ENCODE measurements at places on chromosomes 7 and 10.

GRCh38 chr10:3226960-3227744 lies 54.6 kb upstream of the PITRM1 start:
- no peak for DNase-seq

DNA sequence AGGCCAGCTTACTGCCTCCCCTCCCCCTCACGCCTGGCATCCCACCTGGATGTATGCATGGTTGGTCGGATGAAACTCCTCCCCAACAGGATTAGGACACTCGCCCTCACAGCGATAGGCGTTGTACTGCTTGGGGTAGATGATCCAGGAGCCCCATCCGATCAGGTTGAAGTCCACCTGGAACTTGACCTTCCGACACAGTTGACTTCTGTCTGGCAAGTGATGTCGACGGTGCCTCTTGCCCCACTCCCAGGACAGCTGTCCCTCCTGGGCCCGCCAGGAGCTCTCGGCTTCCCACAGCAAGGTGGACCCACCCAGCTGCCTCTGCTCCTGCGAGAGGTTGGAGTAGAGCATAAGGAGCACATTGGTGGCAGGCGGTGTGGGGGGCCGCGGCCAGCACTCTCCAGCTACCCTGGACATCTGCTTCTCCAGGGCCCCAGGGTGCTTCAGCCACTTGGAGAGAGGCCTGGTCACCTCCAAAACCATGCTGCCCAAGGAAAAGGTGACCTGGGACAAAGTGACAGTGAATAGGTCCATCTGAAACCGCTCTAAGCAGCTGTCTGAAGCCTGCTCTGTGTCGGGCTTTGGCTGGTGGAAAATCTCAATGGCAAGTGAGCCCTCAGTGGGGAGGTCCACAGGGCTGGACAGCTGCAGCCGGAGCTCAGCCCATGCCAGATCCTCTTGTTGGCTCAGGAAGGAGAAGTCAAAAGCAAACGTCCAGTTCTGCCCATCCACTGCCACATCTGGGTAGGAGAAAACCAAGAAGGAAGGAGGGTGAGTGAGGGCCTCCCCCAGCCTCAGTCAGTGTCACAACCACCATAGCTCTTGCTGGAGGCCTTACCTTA lies 6.0 kb downstream of the NODAL start:
- DNase-seq: no peak

DNA sequence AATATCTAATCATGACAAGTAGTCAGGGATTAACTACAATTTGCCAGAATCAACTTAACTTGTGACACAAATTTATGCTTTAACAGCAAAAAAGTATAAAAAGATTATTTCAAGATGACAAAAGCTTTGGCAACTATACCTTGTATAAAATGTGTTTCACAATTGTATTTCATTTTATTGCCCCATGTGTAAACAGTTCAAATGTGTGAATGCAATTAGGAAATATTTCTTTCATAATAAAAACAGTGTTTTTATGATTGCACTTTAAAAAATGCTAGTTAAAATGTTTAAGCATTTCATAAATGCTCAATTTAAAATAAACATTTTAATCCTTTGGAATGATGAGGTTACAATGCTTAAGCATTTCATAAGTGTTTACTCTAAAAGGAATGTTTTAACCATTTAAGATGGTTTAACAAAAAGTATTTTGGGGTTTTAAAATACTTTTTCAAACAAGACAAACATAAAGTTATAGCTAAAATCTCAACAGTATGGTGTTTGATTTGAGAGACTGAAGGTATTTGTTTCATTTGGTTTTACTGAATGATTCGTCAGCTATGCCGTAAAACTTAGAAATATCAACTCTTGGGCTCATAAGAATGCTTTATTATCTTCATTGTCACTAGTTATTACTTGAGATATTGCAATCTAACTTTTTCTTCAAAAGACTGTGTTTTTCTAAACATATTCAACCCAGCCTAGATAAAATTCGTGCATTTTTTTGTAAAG lies 50.1 kb downstream of the SFTPD start:
- no peak for DNase-seq

DNA sequence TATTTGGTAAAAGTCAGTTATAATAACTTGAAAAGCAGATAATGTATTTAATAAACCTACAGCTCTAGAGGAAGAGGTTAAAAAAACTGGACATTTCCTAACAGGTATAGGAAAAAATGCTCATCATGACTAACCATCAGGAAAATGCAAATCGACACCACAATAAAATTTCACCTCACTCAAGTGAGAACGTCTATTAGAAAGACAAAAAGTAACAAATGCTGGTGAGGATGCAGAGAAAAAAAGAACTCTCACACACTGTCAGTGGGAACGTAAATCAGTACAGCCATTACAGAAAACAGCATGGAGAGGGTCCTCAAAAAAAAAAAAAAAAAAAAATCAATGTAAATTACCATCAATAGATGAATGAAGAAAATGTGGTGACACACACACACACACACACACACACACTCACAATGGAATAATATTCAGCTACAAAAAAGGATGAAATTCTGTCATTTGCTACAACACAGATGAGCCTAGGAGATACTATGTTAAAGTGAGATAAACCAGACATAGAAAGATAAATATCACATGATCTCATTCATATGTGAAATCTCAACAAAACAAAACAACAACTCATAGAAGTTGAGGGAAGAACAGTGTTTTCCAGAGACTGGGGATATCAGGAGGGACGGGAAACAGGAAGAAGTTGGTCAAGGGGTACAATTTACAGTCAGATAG lies 20.1 kb downstream of the EPC1 start:
- no peak for DNase-seq

DNA sequence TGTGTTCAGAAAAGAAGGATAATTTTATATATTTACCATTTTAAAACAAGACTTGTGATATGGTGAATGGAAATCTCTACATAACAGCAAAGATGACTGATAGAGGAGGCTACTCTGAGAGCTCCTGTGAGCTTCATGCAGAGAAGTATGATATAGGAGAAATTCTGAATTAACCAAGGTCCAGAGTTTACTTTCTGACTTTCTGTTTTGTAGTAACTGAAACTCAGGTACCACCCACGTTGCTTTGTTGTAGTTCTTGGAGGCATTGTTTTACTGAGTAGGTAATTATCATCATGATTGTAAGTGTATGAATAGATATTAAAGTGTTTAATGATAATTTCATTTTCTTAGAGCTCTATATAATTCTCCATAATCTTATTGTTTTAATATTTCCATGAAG lies 18.0 kb upstream of the SFR1 start:
- DNase-seq: no peak

GRCh38 chr10:58137813-58138212 lies 129.9 kb downstream of the IPMK start:
- DNase-seq: no peak

- DNase-seq: no peak
Measured at GRCh38 chr7:139361523-139361922, 1.8 kb downstream of the LUC7L2 start.

DNA sequence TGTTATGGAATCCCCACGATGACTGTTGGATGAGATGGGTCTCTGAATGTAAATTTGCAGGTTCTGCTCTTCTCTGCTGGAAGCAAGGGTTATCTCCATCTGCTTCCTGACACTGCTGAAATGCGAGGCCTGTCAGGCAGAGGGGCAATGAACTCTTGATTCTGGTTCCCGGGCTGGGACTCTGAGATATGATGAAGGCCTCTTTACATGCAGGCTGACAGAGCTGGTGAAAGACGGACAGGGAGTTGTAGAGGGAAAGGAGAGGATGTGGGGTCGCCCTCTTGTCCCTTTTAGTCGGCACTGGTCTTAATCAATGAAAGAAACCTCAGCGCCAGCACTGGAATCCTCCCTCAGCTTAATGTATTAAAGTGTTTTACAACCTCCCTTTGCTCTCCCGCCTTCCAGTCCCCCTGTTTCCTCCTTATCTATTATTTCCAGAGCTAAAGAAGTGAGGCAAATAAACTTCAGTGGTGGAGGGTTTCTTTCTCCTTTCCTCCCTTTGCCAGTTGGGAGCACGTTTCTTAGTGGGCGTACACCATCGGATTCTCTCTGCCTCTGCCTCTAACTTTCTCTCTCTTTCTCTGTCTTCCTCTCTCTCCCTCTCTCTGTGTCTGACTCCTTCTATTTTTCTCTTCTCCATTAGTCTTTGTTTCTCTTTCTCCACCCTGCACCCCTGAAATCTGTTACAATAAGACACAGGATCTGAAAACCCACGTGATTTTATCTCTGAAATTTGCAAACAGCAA lies 145.6 kb downstream of the BAMBI start:
- no peak for DNase-seq

GRCh38 chr7:28474640-28475039 lies 62.3 kb downstream of the CREB5 start:
- no peak for DNase-seq

- DNase-seq: no peak
Measured at GRCh38 chr10:4488904-4489303, 337.1 kb upstream of the AKR1E2 start.

- no peak for DNase-seq
Measured at GRCh38 chr7:128215739-128216138, 25.3 kb upstream of the LEP start.

- no peak for DNase-seq
Measured at GRCh38 chr7:34091321-34091917, 186.1 kb downstream of the BMPER start.

GRCh38 chr7:103711413-103711812 lies 265.4 kb upstream of the SLC26A5 start:
- no peak for DNase-seq

DNA sequence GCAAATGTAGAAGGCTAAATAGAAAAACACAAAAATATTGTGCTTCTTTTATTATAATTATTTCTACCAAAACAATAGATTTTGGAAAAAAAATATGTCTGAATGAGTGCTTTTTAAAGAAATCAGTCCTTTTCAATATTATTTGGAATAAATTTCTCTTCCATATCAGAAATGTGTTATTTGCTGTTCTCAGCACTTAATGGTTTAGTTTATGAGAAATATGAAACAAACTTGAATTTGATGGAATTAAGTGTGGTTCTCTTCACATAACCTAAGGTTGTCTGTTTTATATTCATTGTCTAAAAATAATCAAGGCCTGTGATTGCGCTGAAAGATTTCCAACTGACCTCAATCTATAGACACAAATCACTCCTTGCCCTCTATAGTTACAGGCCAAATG lies 203.0 kb downstream of the COBL start:
- no peak for DNase-seq

DNA sequence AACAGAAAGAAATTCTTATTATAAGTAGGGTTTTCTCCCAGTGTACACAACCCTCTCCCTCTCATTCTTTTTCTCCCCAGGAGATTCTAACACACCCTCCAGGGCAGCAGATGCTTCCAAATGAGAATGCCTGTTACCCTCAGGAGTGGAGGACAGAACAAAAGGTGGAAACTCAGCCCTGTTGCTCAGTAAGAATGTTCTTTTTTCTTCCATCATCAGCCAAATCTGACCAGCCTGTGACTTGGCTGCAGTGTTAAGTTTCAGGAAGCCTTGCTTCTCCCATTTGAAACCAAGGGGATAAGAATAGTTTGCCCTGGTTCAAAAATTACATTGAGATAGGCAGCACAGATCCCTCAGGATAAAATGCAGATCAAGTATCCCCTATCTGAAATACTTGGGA lies 77.5 kb upstream of the EEPD1 start:
- no peak for DNase-seq

GRCh38 chr10:84755311-84755710 lies 426.9 kb downstream of the CCSER2 start:
- no peak for DNase-seq

DNA sequence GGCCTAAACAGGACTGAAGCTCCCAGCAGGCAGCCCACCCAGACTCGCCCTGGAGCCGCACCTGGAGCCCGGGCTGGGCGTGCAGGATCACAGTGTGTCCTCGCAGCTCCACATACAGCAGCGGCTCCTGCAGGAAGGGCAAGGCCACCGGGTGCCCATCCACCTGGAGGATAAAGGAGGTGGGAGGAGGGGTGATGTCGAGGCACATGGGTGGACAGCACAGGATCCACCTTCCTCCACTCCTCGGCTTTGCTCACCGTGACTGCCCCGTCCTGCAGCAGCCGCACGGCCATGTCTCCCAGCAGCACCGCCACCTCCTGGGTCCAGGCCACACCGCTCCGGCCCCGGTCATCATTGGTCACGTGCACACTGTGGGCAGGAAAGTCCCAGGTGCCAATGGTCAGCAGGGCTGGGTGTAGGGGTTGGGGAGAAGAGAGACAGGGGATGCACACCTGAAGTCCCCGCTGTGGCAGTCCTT lies 16.8 kb downstream of the ATP6V1F start:
- DNase-seq: no peak

- no peak for DNase-seq
Measured at GRCh38 chr10:43970717-43971116, 322.0 kb upstream of the ZNF32 start.

- DNase-seq: no peak
Measured at GRCh38 chr10:131832056-131832685, 68.6 kb upstream of the PPP2R2D start.

DNA sequence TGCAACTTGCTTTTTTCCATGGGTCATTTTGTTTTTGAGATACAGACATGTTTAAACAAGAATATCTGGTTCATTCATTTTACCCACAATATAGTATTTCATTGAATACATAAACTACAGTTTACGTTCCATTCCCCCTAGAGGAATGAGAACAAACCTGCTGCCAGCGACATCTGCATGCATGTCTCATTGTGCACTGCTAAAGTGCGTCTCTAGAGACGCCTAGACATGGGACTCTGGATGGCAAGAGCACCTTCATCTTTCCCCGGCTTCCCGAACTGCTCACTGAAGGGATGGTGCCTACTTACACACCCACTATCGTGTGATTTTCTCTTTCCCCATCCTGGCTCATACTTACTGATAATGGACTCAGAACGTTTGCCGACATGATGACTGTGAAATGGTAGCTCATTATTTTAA lies 1.2 kb upstream of the ZNF777 start:
- no peak for DNase-seq

DNA sequence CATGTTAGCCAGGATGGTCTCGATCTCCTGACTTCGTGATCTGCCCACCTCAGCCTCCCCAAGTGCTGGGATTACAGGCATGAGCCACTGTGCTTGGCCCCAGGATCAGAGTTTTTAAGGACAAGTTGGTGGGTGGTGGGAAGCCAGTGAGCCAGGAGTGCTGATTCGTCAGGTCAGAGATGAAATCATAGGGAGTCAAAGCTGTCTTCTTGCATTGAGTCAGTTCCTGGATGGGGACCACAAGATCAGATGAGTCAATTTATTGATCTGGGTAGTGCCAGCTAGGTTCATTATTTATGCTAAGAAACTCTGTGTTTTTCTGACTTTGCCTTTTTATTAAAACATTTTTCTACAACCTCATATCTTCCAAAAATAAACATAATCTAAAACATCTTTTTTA lies 423.8 kb downstream of the ARL4A start:
- DNase-seq: no peak

All from cortex of kidney (tissue), 1 donor.